Gastroesophageal sphincter (tissue), 4 donors: ENCODE measurements at places on chromosomes 11 and 22. TPM values are rescaled to one million over a fixed set of nuclear protein-coding genes. Genes with fewer than 3 reads are reported as not detected.
A peak's percentile ranks its signal among the peaks of the same experiment; 100 is the strongest.

Gene CD3E
- not detected for total RNA-seq

Gene MRGPRX4
- total RNA-seq = not detected

Gene VWCE
- 0.94 TPM for total RNA-seq

Gene TSSK2
- not detected for total RNA-seq

Gene CSF2RB
- 1.4 TPM for total RNA-seq

Gene TMEM132A
- total RNA-seq = 8.7 TPM

Gene LMO2
- total RNA-seq = 7.0 TPM

Gene ARHGAP42
- total RNA-seq = 7.7 TPM

Gene RIMBP3B
- total RNA-seq = under 0.01 TPM

Gene MMP10
- total RNA-seq = not detected

Gene COX8A
- 317 TPM for total RNA-seq

Gene GDPD4
- total RNA-seq = not detected

Gene OR6A2
- 0.13 TPM for total RNA-seq

Gene SMTNL1
- not detected for total RNA-seq

DNA sequence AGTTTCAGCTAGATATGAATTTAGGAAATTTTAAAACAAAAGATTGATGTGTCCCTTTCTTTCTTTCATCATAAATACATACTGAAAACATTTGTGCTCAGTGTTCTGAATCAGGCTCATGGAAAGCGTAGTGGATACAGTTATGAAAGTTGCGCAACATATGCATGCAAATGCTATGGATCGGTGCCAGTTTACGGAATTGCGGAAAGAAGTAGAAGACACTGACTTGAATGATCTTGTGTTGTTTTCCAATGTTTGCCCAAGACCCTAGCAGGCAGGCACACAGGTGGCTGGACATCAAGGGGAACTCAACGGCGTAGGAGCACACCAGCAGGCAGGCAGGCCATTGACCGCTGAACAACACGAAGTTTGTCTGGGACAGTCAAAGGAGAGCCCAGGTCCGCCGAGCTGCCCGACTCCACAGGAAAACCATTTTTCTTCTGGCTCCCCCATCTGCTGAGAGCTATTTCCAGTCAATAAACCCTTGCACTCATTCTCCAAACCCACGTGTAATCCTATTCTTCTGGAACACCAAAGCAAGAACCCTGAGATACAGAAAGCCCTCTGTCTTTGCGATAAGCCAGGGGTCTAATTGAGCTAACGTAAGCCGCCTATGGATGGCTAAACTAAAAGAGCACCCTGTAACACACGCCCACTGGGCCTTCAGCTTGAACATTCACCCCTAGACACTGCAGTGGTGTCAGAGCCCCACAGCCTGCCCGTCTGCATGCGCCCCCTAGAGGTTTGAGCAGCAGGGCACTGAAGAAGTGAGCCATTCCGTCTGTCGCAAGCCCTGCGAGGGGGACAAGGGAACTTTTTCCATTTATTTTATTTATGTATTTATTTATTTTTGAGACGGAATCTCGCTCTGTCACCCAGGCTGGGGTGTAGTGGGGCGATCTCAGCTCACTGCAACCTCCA lies 7.4 kb upstream of the BIRC3 start:
- ATAC-seq = no peak

- no peak for ATAC-seq
Observed at GRCh38 chr11:116030697-116031331, 526.6 kb upstream of the CADM1 start.

DNA sequence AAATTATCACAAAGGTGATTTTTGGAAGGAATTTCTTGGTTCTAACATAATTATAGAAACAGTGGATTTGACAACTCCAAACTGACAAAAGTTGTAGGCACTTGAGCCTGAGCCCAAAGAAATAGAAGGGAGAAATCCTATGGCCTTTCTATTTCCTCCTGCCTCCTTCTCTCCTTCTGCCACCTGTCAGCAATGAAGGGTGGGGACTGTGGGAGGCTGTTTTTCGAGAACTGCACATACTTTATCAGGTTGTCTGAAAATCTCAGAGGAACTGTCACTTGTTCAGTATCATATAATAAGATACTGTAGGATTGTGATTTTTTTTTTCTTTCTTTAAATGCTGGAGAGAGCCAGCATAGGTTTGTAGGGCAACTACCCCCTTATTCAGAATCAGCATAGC lies 187.9 kb upstream of the SESN3 start:
- ATAC-seq = no peak

DNA sequence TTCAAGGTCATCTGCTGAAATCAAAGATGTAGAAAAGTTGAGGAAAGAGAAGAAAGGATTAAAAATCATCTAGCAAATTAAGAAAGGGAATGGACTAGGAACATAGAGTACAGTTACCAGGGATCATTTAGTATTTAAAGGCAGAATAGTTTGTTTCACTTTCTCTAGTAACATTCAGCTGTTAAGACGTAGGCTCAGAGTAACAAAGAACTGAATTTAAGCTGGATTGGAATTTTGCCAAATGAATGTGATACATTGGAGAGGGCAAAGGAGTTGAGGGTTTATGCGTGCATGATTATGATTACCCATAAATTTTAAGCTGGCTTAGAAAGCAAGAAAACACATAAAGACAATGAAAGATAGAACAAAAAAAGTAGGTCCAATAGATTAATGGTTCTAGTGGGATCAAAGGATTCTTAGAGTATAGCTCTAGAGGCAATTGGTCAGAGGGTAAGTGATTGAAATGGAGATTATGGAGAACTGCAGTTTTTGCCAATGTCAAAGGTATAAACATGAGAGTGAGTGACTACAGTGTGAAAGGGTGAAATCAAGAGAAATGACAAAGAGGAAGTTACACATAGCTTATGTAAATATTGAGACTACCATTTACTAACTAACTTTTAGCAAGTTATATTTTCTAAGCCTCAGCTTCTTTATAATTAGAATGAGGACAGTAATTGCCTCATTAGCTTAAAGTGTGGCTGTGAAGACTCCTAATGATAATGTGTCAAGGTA lies 190.0 kb downstream of the GRIA4 start:
- ATAC-seq = no peak

DNA sequence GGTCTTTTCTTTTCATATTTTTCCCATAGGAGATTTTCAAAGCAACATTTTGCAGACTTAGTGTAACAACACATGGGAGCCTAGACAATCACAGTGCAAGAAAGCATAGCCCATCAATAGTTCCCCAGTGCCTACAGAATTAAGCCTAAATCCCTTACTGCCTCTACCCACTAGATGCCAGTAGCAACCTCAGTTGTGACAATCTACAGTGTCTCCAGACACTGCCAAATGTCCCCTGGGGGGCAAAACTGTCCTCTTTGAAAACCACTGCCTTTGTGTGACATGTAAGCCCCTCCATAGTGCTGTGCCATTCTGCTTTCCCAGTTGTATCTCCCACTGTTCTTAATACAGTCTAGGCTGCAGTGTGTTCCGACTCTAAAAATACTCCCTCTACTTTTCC lies 1329.0 kb downstream of the LRRC4C start:
- no peak for ATAC-seq

DNA sequence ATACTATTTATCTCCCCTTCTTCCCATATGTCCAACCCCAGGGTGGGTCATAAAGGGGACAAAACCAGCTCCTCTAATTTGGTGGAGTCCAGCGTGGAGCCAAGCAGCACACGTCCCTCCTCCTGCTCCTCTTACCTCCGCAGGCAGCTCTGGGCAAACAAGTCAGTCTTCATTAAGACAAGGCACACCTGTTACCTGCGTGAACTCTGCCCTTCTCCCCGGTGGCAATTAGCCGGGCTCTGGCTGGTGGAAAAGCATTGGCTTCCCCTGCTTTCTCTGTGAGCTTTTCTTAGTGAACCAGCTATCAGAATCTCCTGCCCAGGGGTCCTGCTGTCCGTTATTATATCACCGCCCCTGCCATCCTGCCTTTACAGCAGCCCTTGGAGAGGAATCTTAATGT lies 418.7 kb upstream of the CADM1 start:
- no peak for ATAC-seq

GRCh38 chr11:21965221-21965620 lies 227.7 kb upstream of the ANO5 start:
- no peak for ATAC-seq

DNA sequence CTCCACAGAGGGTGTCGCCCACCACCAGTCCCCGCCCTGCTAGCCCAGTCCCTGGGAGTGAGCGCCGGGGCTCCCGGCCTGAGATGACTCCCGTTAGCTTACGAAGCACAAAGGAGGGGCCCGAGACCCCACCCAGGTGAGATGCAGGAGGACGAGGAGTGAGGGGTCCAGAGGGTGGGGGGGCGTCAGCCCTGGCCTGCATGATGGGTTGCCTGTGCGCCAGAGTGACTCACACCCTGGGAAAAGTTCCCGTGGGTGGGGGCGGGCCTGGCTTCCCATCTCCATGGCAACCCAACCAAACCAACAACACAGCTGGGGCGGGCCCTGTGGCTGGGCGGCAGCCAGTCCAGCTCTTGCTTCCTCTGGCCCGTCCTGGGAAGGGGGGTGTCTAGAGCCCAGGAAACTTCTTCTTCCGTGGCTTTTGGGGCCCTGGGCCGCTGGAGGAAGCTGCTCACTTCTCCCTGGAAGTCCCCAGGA lies 4.5 kb downstream of the GAS2L1 start:
- peak; percentile 85 for ATAC-seq

- ATAC-seq = no peak
Observed at GRCh38 chr11:109862835-109863234, 230.4 kb upstream of the ZC3H12C start.

DNA sequence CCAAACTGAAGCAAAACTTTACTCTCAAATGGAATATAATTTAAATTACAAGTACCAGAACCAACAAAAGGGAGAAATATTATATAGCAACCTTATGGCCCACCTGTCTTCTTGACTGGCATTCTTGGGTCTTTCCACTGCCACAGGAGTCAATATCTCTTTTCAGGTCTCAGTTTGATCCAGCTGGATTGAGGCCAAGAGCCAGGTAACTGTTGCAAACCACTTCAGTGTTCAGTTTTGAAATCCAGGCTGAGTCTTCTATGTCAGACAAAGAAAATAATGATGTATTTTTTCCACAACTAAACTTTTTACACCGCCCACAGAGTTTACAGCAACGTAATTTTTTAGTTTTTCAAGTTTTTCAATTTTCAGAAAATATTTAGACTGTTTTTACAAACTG lies 648 bp downstream of the DLG2 start:
- no peak for ATAC-seq

- ATAC-seq = peak; percentile 82
Observed at GRCh38 chr11:83641511-83641910, 355.3 kb upstream of the CCDC90B start.

- no peak for ATAC-seq
Observed at GRCh38 chr22:34687116-34687515, 378.8 kb upstream of the ISX start.

- ATAC-seq = no peak
Observed at GRCh38 chr11:2374456-2375201, 2.5 kb upstream of the CD81 start.

- no peak for ATAC-seq
Observed at GRCh38 chr22:30872285-30873041, 96.1 kb downstream of the MORC2 start.

DNA sequence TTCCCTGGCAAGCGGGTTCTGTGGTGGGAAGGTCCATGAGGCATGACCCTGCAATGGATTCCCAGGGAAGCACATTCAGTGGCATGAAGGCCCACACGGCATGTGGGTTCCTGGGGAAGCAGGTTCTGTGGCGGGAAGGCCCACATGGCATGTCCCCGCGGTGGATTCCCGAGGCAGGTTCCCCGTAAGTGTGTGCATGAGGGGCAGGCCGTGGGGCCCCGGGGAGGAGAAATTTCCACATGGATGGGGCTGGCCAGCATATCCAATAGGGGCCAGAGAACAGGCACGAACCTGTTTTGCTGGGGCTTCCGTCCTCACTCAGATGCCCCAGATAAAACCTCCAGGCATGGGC lies 83.7 kb downstream of the PHF21B start:
- no peak for ATAC-seq

GRCh38 chr11:88478136-88478815 lies 140.7 kb upstream of the CTSC start:
- ATAC-seq = no peak

DNA sequence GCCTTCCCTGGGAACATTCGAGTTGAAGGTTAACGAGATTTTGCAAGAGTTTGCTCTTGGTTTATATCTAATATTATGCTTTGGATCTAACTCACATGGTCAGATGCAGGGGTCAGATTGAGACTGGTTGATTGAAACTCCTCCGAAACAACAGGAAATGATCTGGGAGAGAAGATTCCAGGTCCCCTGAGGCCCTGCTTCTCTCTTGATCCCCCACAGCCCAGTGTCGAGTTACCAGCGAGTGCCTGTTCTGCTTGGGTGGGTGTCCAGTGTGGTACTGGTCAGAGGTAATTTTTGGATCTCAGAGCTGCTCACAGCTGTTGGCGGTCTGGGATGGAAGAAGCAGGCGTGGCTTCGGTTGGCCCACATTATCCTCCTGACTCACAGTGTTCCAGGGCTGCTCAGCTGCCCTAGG lies 9.2 kb downstream of the FBLN1 start:
- ATAC-seq = peak; percentile 91

DNA sequence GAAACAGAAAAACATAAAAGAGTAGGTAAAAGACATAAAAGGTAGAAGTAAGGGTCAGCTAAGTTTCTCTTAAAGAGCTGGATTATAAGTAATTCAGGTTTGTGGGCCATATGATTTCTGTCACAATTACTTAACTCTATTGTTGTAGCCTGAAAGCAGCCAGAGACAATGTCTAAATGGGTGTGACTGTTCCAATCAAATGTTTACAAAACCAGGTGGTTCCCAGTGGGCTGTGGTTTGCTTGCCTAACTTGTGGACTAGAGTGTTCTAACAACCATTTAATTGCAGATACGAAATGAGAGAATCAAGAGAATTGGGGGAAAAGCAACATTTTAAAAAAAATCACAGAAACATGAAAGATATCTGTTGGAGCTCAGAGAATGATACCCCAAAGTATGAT lies 22.6 kb downstream of the OR6M1 start:
- ATAC-seq = no peak

GRCh38 chr22:22368516-22368915 lies 123.9 kb downstream of the VPREB1 start:
- ATAC-seq = no peak

DNA sequence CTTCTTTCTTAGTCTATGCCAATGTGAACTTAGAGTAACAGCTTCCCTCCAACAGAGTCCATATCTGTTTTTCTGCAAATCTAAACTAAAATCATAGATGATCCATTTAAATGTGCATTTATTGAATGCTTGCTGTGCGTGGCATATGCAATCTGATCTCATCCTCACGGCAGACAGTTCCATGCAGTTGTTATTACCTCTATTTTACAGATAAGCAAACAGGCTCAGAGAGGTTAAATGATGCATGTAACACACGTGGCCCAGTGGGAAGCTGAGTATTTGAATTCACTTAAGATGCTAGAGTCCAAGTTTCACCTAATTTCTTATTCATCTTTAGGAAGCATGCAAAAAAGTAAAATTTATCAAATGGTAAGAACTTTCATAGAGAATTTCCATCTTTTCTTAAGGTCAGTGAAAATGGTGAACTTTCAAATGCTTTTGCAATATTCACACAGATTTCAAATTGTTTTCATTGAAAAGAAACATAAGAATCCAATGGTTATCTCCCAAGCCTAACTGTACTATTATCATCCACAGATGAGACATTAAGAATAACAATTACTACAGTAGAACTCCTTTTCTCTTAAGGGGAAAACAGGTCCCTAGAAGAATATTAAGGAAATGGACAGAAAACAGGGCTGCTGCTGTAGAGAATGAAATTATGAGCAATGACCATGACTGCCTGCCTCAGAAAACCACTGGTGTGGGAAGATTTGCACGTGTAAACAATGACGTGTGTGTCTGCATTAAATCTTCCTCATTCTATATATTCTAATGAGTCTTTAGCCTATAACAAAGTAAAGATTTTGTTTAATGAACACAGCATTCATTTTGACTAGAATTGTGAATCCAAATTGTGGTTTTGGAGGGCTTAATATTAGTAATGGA lies 1171.3 kb downstream of the LRRC4C start:
- ATAC-seq = no peak

- no peak for ATAC-seq
Observed at GRCh38 chr11:29320196-29320595, 696.6 kb downstream of the KCNA4 start.
